ENCODE measurements at places on chromosomes 5 and 9. TPM values are rescaled to one million over a fixed set of nuclear protein-coding genes. Genes with fewer than 3 reads are reported as not detected.

DNA sequence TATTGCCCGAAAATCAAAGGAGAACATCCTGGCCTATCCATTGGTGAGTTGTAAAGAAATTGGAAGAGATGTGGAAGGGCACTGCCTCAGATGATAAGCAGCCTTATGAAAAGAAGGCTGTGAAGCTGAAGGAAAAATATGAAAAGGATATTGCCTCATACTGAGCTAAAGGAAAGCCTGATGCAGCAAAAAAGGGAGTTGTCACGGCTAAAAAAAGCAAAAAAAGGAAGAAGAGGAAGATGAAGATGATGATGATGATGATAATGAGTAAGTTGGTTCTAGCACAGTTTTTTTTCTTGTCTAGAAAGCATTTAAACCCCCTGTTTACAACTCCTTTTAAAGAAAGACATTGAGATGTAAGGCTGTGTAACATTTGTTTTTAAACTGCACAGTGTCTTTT is 59.8 kb upstream of the ZBED3 start:
- no peaks in the 10 kb centered on the region for H3K27me3 ChIP-seq
- H3K27ac ChIP-seq, result no peak overlapping the region
- peaks cover 6% of the 10 kb centered on the region for H3K4me1 ChIP-seq
- H3K4me3 ChIP-seq, result no peak overlapping the region
- no peaks in the 10 kb centered on the region for H3K36me3 ChIP-seq

DNA sequence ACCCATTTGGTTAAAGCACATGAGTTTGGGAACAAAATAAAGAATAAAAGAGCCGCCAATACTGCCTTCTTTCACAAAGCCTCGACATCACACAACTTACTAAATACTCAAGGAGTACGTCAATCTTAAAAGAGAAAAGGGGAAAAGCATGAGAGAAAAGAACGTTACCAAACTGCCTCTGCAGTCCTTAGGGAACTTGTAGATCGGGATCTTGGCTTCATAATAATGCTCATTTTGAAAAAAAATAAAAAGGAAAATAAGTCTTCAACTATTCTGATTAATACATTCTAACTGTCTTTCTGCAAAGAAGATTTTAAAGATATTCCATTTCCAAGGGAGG is 618.4 kb downstream of the PDE4D start:
- H3K4me3 ChIP-seq, result peak overlapping the region; percentile 45
- H3K4me1 ChIP-seq, result no peaks in the 10 kb centered on the region
- H3K36me3 ChIP-seq, result no peaks in the 10 kb centered on the region
- no peaks in the 10 kb centered on the region for H3K27me3 ChIP-seq
- no peak for DNase-seq

Gene MARCOL
- polyA plus RNA-seq, result not detected

Gene SPATA31A3
- not detected for polyA plus RNA-seq

DNA sequence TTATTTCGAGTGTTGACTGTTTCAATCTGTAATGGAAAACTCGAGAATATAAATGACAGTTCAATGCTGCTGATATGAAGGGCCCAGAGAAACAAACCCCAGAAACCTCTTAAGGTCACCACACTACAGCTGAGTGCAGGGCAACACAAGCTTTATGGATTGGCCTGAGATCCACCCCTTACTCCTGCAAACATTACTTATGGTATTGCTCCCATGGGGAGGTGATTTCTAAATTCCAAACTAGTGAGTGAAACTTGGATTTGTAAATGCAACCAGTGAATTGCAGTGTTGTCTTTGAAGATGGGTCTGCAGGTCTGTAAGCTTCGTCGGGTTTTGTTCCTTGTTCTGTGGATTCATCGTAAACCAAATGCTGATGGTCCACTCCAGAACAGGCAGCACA is 85.4 kb downstream of the NTRK2 start:
- no peaks in the 10 kb centered on the region for H3K4me1 ChIP-seq
- H3K4me3 ChIP-seq, result no peak overlapping the region
- DNase-seq, result peak; percentile 10
- no peak overlapping the region for H3K27ac ChIP-seq
- no peaks in the 10 kb centered on the region for H3K36me3 ChIP-seq

- H3K36me3 ChIP-seq, result no peaks in the 10 kb centered on the region
- no peaks in the 10 kb centered on the region for H3K27me3 ChIP-seq
- DNase-seq, result no peak
- H3K4me3 ChIP-seq, result no peak overlapping the region
- peaks cover 10% of the 10 kb centered on the region for H3K4me1 ChIP-seq
Measured at GRCh38 chr9:135468854-135469521, 10.6 kb upstream of the PPP1R26 start.

DNA sequence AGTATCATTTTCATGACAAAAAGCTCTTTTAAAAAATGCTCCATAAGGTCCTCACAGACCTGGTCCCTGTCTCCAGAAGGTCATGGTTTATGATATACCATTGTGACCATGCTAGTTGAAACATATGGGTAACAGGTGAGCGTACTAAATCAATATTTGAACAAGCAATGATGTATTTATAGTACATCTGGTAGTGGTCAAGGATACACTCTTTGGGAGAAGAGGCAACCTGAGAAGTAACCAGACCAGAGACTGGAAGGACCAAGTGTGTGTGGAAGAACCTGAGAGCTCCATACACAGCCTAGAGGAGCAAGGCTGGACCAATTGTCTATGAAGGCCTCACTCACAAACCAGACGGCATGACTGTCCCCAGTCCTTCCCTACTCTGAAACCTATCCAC is 55.1 kb downstream of the LHFPL2 start:
- H3K36me3 ChIP-seq, result no peaks in the 10 kb centered on the region
- H3K4me1 ChIP-seq, result peaks cover 63% of the 10 kb centered on the region
- no peaks in the 10 kb centered on the region for H3K27me3 ChIP-seq
- no peak for DNase-seq
- no peak overlapping the region for H3K4me3 ChIP-seq

Gene IL13
- not detected for polyA plus RNA-seq

GRCh38 chr5:40416098-40416497 is 263.6 kb upstream of the PTGER4 start:
- no peaks in the 10 kb centered on the region for H3K27me3 ChIP-seq
- H3K4me1 ChIP-seq, result peaks cover 7% of the 10 kb centered on the region
- H3K4me3 ChIP-seq, result no peak overlapping the region
- no peak for DNase-seq

- H3K36me3 ChIP-seq, result peaks cover 16% of the 10 kb centered on the region
- no peaks in the 10 kb centered on the region for H3K27me3 ChIP-seq
- no peak overlapping the region for H3K27ac ChIP-seq
- no peak overlapping the region for H3K4me3 ChIP-seq
- peaks cover 5% of the 10 kb centered on the region for H3K4me1 ChIP-seq
Measured at GRCh38 chr5:43161244-43161643, 30.8 kb upstream of the NIM1K start.

DNA sequence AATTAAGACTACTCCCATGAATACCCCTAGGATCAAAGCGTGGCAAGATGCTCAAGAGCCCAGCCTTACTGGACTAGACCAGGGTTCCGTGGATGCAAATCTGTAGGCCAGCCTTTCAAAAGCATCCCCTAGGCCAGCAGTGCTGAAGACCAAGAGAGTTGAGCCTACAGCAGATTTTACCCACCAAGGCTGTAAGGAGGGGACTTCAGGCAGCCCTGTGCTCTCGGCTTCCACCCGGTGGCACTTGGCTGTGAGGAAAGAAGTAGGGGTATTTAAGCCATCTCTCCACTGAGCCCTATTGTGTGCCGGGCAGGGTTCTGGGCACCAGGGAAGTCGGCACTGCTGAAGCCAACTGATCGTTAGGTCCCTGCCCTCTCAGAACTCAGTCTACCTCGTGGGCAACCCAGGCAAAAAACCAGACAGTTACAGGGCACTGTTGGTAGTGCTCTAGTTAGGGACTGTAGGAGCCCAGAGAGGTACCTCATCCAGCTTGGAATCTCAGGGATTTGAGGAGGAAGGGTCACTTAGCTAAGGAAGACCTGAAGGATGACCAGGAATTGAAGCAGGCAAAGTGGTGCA is 25.5 kb downstream of the TCF7 start:
- no peak for DNase-seq
- peaks cover 25% of the 10 kb centered on the region for H3K4me1 ChIP-seq
- peaks cover 87% of the 10 kb centered on the region for H3K36me3 ChIP-seq
- no peak overlapping the region for H3K4me3 ChIP-seq
- no peak overlapping the region for H3K27ac ChIP-seq

Gene SLC4A9
- not detected for polyA plus RNA-seq

Gene GARIN3
- polyA plus RNA-seq, result not detected

DNA sequence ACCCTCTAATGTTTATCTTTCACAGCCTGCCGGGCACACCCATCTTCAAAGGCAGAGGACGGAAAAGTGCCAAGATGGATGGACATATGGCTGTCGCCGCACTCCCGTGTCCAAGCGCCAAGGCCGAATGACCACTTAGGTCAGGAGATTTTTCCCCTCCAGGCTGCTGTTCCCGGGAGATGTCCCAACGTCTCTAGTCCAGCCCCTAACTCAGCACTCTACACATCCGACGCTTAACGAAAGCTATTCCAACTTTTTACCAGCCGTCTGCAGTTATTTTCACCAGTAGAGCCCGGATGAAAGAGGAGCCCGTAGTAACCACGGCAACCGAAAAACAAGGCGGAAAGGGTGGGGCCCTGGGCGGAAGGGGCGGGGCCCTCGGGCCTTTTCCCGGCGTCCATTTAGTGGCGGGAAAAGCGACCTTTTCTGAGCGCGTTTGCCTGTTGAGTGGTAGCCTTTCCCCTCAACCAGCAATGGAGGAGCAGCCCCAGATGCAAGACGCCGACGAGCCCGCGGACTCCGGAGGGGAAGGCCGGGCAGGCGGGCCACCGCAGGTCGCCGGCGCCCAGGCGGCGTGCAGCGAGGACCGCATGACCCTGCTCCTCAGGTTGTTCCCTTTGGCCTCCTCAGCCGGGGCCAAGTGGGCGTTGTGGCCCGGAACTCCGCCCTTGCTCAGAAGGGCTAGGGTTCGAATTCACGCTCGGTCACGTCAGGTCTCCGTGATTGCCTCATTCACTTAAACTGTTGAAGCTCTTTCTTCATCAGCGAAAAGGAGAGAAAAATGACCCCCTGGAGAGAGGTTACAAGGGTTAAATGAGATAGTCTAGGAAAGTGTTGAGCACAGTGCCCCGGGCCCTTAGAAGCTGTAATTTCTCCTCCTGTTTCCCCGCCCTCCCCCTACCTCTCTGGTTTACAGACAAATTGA is at the start of gene CENPH:
Gene CENPH, plus strand, starts transcription at position 422 of the 925 bp plus-strand sequence. Its CDS starts 52 bp downstream, at position 474.
- H3K4me1 ChIP-seq, result peaks cover 15% of the 10 kb centered on the region
- H3K4me3 ChIP-seq, result peak within 1 kb of the TSS; percentile 69
- peak within 1 kb of the TSS; percentile 76 for H3K27ac ChIP-seq
- no peaks in the 10 kb centered on the region for H3K27me3 ChIP-seq
- peak; percentile 97 for DNase-seq

DNA sequence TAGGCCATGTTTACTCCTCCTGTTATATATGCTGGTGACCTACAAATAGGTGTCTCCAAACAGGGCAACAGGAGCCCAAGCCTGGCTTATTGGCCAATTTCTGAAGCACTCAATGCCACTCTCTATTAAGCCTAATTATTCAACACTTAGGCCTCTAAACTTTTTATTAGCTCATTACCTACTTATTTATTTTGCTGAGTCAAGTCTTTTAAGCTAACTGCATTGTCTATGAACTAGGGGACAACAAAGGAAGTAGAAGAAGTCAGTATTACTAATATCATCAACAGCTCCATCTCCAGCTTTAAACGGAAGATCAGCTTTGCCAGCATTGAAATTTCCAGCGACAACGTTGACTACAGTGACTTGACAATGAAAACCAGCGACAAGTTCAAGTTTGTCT is 28.2 kb downstream of the GABRP start:
- no peaks in the 10 kb centered on the region for H3K4me1 ChIP-seq
- H3K4me3 ChIP-seq, result no peak overlapping the region
- no peaks in the 10 kb centered on the region for H3K36me3 ChIP-seq
- H3K27ac ChIP-seq, result no peak overlapping the region
- DNase-seq, result no peak
- H3K27me3 ChIP-seq, result no peaks in the 10 kb centered on the region

Gene FIBCD1
- polyA plus RNA-seq, result 0.61 TPM

Gene FCN1
- polyA plus RNA-seq, result 0.38 TPM

Gene SLC6A7
- not detected for polyA plus RNA-seq

GRCh38 chr5:4929092-4929655 is 211.0 kb upstream of the ADAMTS16 start:
- no peaks in the 10 kb centered on the region for H3K4me1 ChIP-seq
- no peak overlapping the region for H3K4me3 ChIP-seq
- no peaks in the 10 kb centered on the region for H3K27me3 ChIP-seq
- H3K27ac ChIP-seq, result no peak overlapping the region

GRCh38 chr5:126377424-126377823 is 45.8 kb upstream of the GRAMD2B start:
- H3K36me3 ChIP-seq, result no peaks in the 10 kb centered on the region
- H3K27ac ChIP-seq, result no peak overlapping the region
- peaks cover 13% of the 10 kb centered on the region for H3K4me1 ChIP-seq
- H3K4me3 ChIP-seq, result no peak overlapping the region

Gene DROSHA
- polyA plus RNA-seq, result 25.2 TPM

Gene RNF183
- polyA plus RNA-seq, result 0.46 TPM

DNA sequence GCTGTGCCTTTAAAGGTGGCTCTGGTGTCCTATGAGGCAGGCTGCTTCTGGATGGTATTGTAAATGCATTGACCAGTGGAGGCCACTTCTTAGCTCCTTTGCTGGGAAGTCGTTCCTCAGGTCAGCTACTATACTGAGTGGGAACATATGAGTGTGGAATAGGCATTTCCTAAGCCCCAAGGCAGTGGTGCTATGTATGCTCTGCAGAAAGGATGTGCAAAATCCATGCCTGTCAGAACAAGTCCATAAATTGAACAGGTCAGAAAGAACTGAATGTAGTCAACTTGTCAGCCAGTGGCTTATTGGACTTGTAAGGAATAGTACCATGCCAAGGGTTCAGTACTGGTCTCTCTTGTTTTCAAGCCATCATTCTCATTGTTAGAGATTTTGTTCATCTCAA is 216.4 kb downstream of the CDH10 start:
- H3K4me3 ChIP-seq, result no peak overlapping the region
- no peaks in the 10 kb centered on the region for H3K36me3 ChIP-seq
- H3K27me3 ChIP-seq, result no peaks in the 10 kb centered on the region
- H3K4me1 ChIP-seq, result no peaks in the 10 kb centered on the region

GRCh38 chr5:178683783-178684182 is 46.7 kb downstream of the ZNF354A start:
- H3K36me3 ChIP-seq, result no peaks in the 10 kb centered on the region
- no peaks in the 10 kb centered on the region for H3K27me3 ChIP-seq
- no peak overlapping the region for H3K27ac ChIP-seq
- no peak for DNase-seq
- no peaks in the 10 kb centered on the region for H3K4me1 ChIP-seq

Gene LCN6
- 18.8 TPM for polyA plus RNA-seq

DNA sequence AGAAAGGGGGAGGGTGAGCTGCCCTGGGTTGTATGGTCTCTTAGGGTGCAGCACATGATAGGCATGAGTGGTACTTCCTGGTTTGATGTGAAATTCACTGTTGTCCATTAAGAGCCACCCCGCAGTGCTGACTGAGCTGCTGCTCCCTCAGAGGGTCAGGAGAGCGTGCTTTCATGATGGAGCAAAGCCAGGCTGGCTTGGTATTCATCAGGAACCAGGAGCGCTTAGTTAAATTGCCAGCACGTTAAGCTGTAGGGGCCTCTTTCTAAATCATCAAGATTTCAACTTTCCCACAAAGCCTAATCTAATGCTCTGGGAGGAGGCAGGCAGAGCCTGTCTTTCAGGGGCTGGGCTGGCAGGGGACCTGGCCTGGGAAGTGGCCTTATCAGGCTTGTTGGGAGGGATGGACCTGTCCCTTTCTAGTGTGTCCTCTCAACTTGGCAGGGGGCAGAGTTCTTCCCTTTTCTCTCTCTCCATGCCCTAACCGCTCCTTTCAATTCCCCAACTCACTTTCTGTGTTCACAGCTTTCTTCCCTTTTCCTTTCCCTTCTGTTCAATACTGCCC is 7.9 kb downstream of the CYSTM1 start:
- DNase-seq, result peak; percentile 71
- H3K27me3 ChIP-seq, result no peaks in the 10 kb centered on the region
- H3K27ac ChIP-seq, result peak overlapping the region; percentile 64
- H3K36me3 ChIP-seq, result no peaks in the 10 kb centered on the region

All from stomach (tissue), 19 donors.